Anterior cingulate cortex (tissue), 58 donors: ENCODE measurements at places on chromosomes 7 and 10.

GRCh38 chr10:76251841-76252671, 820.6 kb downstream of the LRMDA start:
- no peak for DNase-seq

- no peak for DNase-seq
These were observed 27.0 kb downstream of the AUTS2 start for GRCh38 chr7:69625238-69625637.

- DNase-seq: no peak
These were observed 257.8 kb upstream of the PCDH15 start for GRCh38 chr10:55058800-55059199.

DNA sequence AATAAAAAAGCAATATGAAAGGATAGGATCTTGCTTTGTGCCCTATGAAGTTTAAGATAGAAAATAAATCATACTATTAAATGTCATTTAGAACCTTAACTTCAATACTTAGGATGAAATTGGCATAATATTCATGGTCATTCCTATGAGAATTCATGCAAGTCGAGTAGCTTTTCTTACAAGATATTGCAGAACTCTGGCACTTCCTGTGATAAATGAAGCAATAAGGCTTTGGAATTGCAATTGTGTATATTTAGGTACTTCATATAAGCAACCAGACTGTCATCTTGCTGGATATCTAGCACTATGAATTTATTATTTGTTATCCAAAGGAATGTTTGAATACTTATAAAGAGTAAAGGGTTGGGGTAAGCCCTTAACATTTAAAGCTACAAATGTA, 116.5 kb downstream of the ZNF438 start:
- DNase-seq: no peak

GRCh38 chr7:20958572-20958971, 171.9 kb upstream of the SP8 start:
- no peak for DNase-seq

DNA sequence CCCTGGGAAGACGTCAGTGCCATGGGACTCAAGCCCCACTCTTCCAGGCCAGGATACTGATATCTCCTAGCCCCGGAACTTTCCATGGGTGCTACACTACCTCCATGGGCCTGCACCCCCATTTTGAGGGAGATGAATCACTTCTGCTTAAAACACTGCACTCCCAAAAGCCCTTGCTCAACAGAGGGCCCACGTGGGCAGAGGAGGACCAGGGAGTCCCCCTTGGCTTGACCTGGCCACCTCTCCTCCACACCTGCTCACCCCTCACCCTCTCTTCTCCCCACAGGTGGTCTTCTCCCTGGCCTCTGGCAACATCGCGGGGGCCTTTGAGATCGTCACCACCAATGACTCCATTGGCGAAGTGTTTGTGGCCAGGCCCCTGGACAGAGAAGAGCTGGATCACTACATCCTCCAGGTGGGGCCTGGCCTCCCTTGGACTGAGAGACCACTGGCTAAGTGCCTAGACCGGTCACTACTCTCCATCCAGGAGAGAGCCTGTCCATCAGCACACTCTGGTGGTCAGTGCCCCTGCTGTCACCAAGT, 19.9 kb upstream of the C10orf105 start:
- DNase-seq: no peak

GRCh38 chr7:150444674-150445365, 5.6 kb upstream of the GIMAP8 start:
- DNase-seq: no peak
